Thymus (tissue), 14 donors: ENCODE measurements at places on chromosomes 1 and 21. TPM values are rescaled to one million over a fixed set of nuclear protein-coding genes. Genes with fewer than 3 reads are reported as not detected.
A peak's percentile ranks its signal among the peaks of the same experiment; 100 is the strongest.

DNA sequence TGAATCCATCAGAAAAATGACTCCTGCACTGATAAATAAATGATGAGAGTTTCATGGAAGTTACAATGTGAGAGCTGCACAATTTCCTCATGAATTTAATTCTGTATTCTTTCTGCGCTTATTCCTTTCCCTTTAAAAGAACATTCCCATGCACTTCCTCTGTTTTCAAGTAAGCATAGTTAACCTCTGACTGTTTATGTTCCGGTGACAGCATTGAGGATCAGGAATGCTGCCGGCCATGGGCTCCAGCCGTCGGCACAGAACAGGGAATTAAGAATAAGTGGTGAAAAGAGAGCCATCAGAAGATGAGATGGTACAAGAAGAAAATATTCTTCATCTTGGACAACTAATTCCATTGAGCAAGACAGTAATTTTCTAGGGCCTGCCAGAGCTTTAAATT lies 65.3 kb downstream of the SUSD4 start:
- no peak overlapping the region for H3K27ac ChIP-seq
- H3K36me3 ChIP-seq: no peaks in the 10 kb centered on the region
- no peak for DNase-seq
- H3K4me3 ChIP-seq: no peak overlapping the region

- no peak overlapping the region for H3K27ac ChIP-seq
- DNase-seq: no peak
- no peaks in the 10 kb centered on the region for H3K27me3 ChIP-seq
- H3K4me1 ChIP-seq: no peaks in the 10 kb centered on the region
- H3K36me3 ChIP-seq: peaks cover 20% of the 10 kb centered on the region
Measured at GRCh38 chr1:229285440-229285839, 14.5 kb downstream of the RAB4A start.

GRCh38 chr21:43984905-43985689 lies 27.0 kb upstream of the TRAPPC10 start:
- no peak for DNase-seq
- no peaks in the 10 kb centered on the region for H3K27me3 ChIP-seq

DNA sequence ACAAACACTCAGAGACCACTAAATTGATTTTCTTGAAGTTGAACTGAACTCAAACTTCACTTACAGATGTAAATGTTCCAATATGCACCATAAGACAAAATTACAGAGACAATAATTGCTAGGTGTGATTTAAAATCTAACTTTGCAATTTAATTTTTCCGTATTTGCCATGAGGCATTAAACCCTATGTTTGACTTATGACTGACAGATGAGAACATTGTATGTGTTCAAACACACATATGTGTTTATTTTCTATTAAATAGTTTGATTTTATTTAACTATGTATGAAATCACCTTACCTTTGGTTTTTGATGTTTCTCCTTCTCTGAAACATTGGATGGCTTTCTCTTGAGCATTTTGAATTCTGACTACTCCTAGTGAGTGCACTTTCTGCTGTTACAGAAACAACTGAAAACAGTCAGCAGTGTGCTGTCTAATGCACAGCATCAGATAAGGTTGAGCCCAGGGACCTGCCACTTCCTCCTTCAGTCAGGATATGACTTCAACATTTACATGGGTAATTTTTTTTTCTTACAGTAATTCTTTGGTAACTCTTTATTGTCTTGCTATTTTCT lies at the start of gene SAMSN1:
Gene SAMSN1, minus strand, starts transcription at position 410 of the 575 bp plus-strand sequence. Its CDS starts 54 bp downstream, at position 356.
- H3K36me3 ChIP-seq: no peaks in the 10 kb centered on the region
- H3K4me3 ChIP-seq: peak within 1 kb of the TSS; percentile 47
- no peak within 1 kb of the TSS for H3K27ac ChIP-seq
- peak; percentile 72 for DNase-seq

GRCh38 chr21:31545036-31545435 lies 114.5 kb upstream of the SOD1 start:
- H3K36me3 ChIP-seq: no peaks in the 10 kb centered on the region
- no peak overlapping the region for H3K27ac ChIP-seq
- no peak for DNase-seq
- no peaks in the 10 kb centered on the region for H3K27me3 ChIP-seq
- no peaks in the 10 kb centered on the region for H3K4me1 ChIP-seq
- H3K4me3 ChIP-seq: no peak overlapping the region

DNA sequence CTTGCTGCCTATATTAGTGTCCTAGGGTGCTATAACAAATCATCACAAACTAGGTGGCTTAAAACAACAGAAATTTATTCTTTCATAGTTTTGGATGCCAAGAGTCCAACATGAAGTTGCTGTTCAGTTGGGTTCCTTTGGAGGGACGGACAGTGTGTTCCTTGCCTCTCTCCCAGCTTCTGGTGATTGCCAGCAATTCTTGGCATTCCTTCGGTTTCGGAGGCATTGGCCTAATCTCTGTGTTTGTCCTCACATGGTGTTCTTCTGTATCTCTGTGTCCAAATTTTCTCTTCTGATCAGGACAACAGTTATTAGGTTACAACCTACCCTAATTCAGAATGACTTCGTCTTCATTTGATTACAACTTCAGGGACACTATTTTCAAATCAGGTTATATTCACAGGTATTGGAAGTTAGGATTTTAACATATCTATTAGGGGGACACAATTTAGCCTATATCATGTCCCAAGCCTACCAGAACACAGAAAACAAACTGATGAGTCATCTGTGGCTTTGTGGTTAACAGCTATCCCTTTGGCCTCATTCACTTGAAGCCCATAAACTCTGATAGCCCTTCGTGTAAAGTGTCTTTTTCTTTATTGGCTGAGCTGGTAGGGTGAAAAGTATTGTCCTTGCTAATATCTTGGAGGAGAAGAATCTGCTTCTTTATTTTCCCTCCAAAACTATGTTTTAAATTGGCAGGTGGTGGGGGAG lies 83.2 kb upstream of the PAPPA2 start:
- no peaks in the 10 kb centered on the region for H3K4me1 ChIP-seq
- no peaks in the 10 kb centered on the region for H3K36me3 ChIP-seq
- no peak overlapping the region for H3K27ac ChIP-seq
- no peaks in the 10 kb centered on the region for H3K27me3 ChIP-seq
- no peak overlapping the region for H3K4me3 ChIP-seq

DNA sequence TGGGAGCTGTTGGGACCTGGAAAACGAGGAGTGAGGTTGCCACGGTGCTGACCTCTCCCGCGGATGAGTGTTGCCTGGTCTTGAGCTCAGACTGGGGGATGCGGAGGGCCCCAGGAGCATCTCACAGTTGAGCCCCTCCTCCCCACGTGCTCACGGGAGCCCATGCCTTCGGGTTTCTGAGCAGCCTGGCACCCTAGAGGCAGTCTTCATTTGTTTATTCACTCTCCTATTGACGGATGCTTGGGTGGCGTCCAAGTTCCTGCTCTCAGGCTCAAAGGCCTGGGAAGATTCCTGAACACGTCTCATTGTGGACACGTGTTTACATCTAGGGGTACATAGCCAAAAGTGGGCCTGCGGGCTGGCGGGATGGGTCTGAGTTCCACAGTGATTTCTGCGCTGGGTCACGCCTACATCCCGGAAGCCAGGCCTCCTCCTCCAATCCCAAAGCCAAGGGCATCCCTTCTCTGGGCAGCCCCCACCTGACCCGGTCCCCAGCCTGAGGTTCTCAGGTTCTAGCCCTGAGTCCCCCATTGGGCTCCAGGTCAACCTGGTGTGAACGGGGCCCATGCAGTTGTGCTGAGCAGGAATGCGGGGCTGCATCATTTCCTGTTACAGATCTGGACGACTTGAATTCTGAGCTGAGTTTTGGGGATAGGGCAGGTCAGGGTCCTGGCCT lies 14.7 kb downstream of the WNT3A start:
- H3K36me3 ChIP-seq: no peaks in the 10 kb centered on the region
- H3K4me3 ChIP-seq: no peak overlapping the region
- H3K4me1 ChIP-seq: no peaks in the 10 kb centered on the region
- DNase-seq: no peak
- no peak overlapping the region for H3K27ac ChIP-seq
- no peaks in the 10 kb centered on the region for H3K27me3 ChIP-seq

- H3K4me3 ChIP-seq: no peak overlapping the region
- H3K36me3 ChIP-seq: no peaks in the 10 kb centered on the region
- DNase-seq: no peak
- no peaks in the 10 kb centered on the region for H3K4me1 ChIP-seq
- no peak overlapping the region for H3K27ac ChIP-seq
Measured at GRCh38 chr1:56473582-56474270, 105.6 kb downstream of the PLPP3 start.

GRCh38 chr1:206589206-206589605 lies 23.1 kb downstream of the EIF2D start:
- peaks cover 74% of the 10 kb centered on the region for H3K36me3 ChIP-seq
- no peaks in the 10 kb centered on the region for H3K27me3 ChIP-seq
- H3K4me1 ChIP-seq: no peaks in the 10 kb centered on the region
- no peak for DNase-seq
- H3K4me3 ChIP-seq: no peak overlapping the region

GRCh38 chr1:119372503-119373086 lies 4.0 kb downstream of the HAO2 start:
- H3K4me1 ChIP-seq: no peaks in the 10 kb centered on the region
- no peaks in the 10 kb centered on the region for H3K36me3 ChIP-seq
- no peak for DNase-seq

DNA sequence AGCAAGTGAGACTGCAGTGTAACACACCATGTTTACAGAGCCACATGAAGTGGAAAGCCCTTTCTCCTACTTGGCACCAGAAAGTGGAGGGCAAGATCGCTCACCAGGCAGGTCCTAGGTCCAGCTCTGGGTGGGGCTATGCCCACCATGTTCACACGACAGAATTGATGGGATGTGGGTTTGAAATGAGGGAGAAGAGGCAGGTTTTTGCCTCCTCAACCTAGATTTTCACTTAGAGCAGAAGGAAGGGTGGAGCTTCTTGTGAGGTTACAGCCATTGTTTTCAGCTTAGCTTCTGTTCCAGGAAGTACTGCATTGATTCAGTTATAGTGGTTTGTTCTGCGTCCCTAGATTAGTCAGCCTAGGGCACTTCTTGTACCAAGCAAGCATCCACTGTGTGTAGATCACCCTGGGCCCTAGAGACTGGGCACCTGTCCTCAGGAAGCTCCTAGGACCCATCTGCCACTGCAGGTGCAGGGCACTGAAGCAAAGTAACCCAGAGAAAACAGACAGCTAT lies 2.3 kb downstream of the CD53 start:
- H3K4me3 ChIP-seq: peak overlapping the region; percentile 78
- peaks cover 22% of the 10 kb centered on the region for H3K4me1 ChIP-seq
- no peak for DNase-seq
- peaks cover 5% of the 10 kb centered on the region for H3K36me3 ChIP-seq

- H3K27me3 ChIP-seq: no peaks in the 10 kb centered on the region
- no peak overlapping the region for H3K27ac ChIP-seq
- no peaks in the 10 kb centered on the region for H3K4me1 ChIP-seq
- DNase-seq: no peak
Measured at GRCh38 chr1:7931446-7931812, 9.2 kb downstream of the TNFRSF9 start.

- H3K27ac ChIP-seq: no peak overlapping the region
- no peaks in the 10 kb centered on the region for H3K27me3 ChIP-seq
- no peaks in the 10 kb centered on the region for H3K36me3 ChIP-seq
- no peak for DNase-seq
Measured at GRCh38 chr1:99297923-99298322, 33.6 kb downstream of the PLPPR4 start.

DNA sequence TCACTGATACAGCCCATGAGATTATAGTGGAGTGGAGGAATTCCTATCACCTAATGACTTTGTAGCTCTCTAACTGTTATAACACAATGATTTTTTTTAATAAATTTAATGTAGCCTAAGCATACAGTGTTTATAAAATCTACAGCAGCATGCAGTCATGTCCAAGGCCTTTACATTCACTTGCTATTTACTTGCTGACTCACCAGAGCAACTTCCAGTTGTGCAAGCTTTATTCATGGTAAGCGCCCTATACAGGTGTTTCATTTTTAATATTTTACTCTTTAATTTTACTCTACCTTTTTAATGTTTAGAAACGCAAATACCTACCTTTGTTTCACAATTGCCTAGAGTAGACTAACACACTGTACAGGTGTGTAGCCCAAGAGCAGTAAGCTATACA lies 1652.2 kb downstream of the BRINP3 start:
- no peaks in the 10 kb centered on the region for H3K27me3 ChIP-seq
- no peak overlapping the region for H3K4me3 ChIP-seq
- no peaks in the 10 kb centered on the region for H3K36me3 ChIP-seq
- no peak for DNase-seq

GRCh38 chr1:233367057-233367803 lies 39.7 kb downstream of the MAP3K21 start:
- no peak overlapping the region for H3K27ac ChIP-seq
- H3K4me1 ChIP-seq: no peaks in the 10 kb centered on the region
- no peak for DNase-seq
- no peaks in the 10 kb centered on the region for H3K36me3 ChIP-seq

DNA sequence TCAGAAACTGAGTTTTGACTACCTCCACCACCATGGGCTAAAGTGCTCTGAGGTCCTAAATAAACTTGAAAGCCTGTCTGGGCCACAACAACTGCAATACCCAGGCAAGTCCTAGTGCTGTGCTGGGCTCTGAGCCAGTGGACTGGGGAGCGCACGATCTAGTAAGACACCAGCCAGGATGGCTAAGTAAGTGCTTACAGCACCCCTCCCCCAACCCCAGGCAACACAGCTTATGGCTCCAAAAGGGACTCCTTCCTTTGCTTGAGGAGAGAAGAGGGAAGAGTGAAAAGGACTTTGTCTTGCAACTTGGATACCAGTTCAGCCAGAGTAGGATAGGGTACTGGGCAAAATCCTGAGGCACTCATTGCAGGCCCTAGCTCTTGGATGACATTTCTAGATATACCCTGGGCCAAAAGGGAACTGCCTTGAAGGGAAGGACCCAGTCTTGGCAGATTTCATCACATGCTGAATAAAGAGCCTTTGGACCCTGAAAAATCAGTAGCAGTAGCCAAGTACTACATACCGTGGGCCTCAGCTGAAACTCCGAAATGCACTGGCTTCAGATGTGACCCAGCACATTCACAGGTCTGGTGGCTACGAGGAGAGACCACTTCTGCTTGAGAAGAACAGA lies 1.6 kb downstream of the C1orf105 start:
- H3K4me1 ChIP-seq: peaks cover 2% of the 10 kb centered on the region
- H3K36me3 ChIP-seq: no peaks in the 10 kb centered on the region
- DNase-seq: no peak
- H3K27me3 ChIP-seq: no peaks in the 10 kb centered on the region
- H3K4me3 ChIP-seq: no peak overlapping the region

GRCh38 chr1:216604771-216605170 lies 118.5 kb downstream of the ESRRG start:
- H3K27ac ChIP-seq: no peak overlapping the region
- DNase-seq: no peak
- no peak overlapping the region for H3K4me3 ChIP-seq
- peaks cover 4% of the 10 kb centered on the region for H3K4me1 ChIP-seq
- H3K27me3 ChIP-seq: peaks cover 5% of the 10 kb centered on the region

GRCh38 chr1:225819346-225820192 lies 9.6 kb downstream of the EPHX1 start:
- no peak for DNase-seq
- H3K36me3 ChIP-seq: no peaks in the 10 kb centered on the region
- H3K27ac ChIP-seq: no peak overlapping the region
- no peak overlapping the region for H3K4me3 ChIP-seq
- peaks cover 13% of the 10 kb centered on the region for H3K4me1 ChIP-seq
- no peaks in the 10 kb centered on the region for H3K27me3 ChIP-seq

- H3K36me3 ChIP-seq: no peaks in the 10 kb centered on the region
- no peak overlapping the region for H3K27ac ChIP-seq
- DNase-seq: no peak
- H3K4me1 ChIP-seq: no peaks in the 10 kb centered on the region
- no peak overlapping the region for H3K4me3 ChIP-seq
Measured at GRCh38 chr1:24154215-24154614, 11.3 kb upstream of the IL22RA1 start.

SLC44A5 gene
- 0.05 TPM for total RNA-seq

OR2L8 gene
- not detected for total RNA-seq

SPTA1 gene
- total RNA-seq: 4.6 TPM

MYBPH gene
- total RNA-seq: 0.99 TPM

OR6K3 gene
- total RNA-seq: not detected

DAB1 gene
- total RNA-seq: 0.09 TPM

MED8 gene
- 25.2 TPM for total RNA-seq

UBE4B gene
- 16.3 TPM for total RNA-seq

AGMAT gene
- total RNA-seq: 3.8 TPM
